GM23248 (cell line): ENCODE measurements at places on chromosomes 3 and 15. TPM values are rescaled to one million over a fixed set of nuclear protein-coding genes. Genes with fewer than 3 reads are reported as not detected.

DNA sequence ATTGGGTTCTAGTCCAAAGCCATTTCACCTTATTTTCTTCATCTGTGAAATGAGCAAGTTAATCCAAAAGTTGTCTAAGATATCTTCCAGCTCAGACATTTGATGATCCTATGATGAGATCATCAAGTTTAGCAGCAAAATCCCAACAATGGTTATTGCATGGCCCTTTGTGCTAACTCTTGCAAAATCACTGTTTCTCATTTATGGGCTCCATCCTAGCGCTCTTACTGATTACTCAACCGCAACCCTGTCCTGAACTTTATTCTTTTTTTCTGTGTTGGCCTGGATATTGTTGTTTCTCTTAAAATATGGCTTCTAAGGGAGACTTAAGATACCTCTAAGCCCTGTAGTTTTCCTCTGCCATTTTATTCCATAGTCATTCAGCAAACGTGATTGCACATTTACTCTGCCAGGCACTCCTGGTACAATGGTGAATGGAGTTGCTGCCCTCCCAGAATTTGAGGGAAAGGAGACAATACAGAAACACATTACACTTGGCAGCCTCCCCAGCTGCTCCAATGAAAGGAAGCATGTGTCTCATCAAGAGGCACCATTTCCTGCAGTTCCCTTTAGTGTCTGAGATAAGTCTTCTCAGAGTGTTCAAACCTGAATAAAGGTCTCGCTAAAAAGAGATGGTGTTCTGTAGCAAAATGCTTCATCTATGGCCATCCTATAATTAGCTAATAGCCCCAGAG lies 4.4 kb downstream of the GXYLT2 start:
- peak; percentile 96 for DNase-seq

- DNase-seq: peak; percentile 5
These were observed 38.2 kb downstream of the VPS13C start for GRCh38 chr15:62021991-62022600.

HDC gene
- not detected in 2 replicates for total RNA-seq

DNA sequence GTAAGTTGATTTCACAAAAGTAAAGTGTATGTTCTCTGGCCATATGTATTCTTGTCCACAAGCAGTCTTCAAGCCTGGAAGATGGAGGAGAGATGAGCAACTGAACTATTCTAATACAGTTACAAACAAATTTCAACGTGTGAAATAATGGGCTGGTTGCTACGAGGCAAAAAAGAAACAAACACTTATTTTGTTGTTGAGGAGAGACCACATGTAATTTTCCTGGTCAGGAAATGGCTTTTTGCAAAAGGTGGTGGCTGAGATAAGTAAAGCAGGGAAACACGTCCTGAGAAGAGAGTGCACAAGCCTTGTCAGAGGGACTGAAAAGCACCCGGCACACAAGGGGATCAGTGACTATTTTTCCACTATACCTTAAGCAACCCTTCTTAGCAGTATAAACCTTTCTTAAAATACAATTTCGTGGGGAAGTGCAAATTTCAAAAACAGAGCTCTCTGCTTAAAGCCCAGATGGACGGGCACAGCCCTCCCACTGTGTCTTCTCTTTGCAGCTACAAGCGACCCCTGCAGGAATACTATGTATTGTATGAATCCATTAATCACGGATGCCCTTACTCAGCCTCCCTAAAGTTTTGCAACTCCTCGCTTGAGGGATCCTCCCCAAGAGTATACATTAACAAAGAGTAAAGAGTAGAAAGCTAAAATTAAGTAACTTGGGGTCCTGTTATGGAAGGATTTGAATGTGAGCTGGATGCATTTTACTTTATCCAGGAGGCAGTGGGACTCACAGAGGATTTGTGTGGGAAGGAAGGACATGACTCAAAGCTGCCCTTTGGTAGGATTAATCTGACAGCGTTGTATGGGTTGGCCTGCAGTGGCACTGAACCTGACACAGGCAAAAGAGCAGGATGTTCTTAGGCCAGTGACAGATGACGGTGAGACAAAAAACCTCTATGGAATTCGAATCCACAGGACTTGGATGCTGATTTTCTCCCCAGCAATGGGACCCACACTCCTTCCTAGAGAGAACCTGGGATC lies 253.7 kb downstream of the IL5RA start:
- DNase-seq: no peak

DNA sequence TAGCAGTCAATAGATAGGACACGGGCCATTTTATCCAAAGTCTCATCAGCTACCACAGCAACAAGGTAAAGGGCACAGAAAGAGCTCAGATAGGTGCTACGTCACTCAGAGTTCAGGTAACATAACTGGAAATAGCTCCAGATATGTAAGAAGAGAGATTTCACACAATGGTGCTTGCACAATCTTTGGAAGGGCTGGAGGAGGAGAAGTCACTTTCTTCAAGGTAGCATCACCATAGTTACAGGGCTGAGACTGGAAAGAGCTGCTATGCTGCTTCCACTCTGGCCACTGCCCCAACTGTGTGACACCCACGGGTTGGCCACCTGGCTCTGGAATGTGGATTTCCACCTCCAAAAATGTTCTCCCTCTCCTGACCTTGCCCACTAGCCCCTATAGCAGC lies 448.8 kb upstream of the THBS1 start:
- peak; percentile 54 for DNase-seq

GRCh38 chr15:81809543-81809942 lies 236.3 kb downstream of the MEX3B start:
- DNase-seq: peak; percentile 12

DNA sequence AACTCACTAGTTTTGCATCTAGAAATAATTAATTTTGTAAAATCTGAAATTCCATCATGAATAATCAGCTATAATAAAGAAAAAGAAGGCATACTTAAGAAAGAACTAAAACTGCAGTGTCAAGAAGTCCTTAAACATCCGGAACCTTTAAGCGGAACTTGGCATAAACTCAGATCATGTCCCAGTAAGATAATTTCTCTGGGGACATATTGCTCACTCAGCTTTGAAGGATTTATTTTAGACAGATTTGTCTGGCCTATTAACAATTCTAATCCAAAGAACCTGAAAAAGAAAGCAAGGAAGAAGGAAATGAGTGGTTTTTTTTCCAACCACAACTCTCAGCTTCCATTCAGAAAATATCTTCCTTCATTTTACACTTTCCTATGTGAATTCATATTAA lies 850.3 kb downstream of the ROBO1 start:
- no peak for DNase-seq

- no peak for DNase-seq
These were observed 2.2 kb upstream of the CRTAP start for GRCh38 chr3:33111581-33111980.

- DNase-seq: no peak
These were observed 186.2 kb downstream of the GOLGA6L6 start for GRCh38 chr15:20355256-20355868.

DNA sequence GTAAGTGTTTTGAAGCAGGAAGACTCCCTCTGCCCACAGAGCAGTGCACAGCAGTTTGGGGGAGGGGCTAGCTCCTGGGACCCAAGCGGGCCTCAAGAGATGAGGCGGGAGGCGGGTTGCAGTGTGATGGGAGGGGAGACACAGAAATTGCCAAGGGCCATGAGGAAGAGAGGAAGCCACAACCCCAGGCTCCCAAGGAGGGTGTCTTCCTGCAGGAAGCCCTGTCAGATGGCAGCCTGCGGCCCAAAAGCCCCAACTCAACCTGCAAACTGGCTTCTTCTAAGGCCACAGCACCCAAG lies 7.3 kb upstream of the ISLR2 start:
- no peak for DNase-seq

MELTF gene
- 0.86 and 0.89 TPM in 2 replicates for total RNA-seq

GRCh38 chr15:99981839-99982658 lies 248.8 kb upstream of the LYSMD4 start:
- DNase-seq: no peak

- DNase-seq: no peak
These were observed 53.3 kb upstream of the TLE3 start for GRCh38 chr15:70151003-70151402.

DNA sequence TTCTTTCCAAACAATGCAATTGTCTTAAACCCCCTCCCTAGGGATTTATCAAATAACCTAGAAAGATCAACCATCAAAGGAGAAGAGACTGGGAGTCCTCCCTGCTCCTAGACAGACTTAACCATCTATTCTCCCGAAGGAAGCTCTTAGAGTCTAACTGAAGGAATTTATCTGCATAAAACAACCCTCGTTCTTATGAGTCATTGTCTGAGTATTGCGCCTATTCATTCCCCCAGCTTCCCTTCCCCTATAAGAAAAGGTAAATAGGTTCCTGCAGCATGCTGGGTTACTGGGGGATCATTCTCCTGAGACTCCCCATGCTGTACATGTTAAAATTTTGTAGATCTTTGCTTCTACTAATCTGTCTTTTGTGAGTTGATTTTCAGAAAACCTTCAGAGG lies 412.7 kb downstream of the OCA2 start:
- peak; percentile 4 for DNase-seq

LRRC31 gene
- total RNA-seq: not detected in 2 replicates

DNA sequence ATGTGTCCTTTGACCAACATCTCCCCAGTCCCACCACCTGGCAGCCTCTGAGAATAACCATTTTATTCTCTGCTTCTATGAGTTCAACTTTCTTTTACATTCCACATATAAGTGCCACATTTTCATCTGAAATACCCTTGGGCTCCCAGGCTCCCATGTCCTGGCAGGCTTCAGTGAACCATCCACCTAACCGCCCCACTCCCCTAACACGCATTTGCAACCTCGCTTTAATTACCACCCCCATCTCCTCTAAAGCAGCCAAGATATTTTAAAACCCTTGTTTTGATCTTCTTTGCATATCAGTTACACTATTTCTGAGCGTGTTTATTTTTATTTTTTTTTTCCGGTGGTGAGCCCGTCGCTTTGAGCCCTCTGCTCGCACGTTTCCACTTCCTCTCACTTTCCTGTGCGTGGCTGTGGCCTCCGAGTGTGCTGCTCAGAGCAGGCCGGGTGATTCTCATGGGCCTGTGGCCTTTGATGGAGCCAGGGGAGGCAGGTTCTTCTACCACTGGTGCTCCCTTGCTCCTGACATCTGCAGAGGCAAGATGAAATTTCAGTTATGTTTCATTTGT lies 195.4 kb upstream of the LPP start:
- no peak for DNase-seq

WDR72 gene
- total RNA-seq: not detected in 2 replicates

SCAANT1 gene
- total RNA-seq: not detected in 2 replicates

XCR1 gene
- total RNA-seq: not detected in 2 replicates

DNA sequence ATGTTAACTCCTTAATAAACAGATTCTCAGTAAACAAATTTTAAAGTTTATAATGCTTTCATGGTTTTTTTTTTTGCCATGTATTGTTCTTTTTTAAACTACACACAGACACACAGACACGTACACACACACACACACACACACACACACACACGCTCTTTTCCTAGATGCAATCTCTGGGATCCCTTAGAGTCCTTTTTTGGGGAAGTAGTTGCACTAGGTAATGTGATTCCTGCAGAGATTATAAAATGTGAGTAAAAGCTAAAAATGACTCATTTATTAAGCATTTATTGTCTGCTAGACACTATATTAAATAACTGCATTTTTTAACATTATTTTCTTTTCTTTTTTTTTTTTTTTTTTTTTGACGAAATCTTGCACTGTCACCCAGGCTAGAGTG lies 19.9 kb downstream of the NDUFB5 start:
- peak; percentile 19 for DNase-seq

GRCh38 chr15:69505956-69506556 lies 53.4 kb downstream of the RPLP1 start:
- no peak for DNase-seq

- no peak for DNase-seq
These were observed 447.8 kb upstream of the PROK2 start for GRCh38 chr3:72232777-72233176.

BUB1B gene
- total RNA-seq: 9.4 and 23.4 TPM in 2 replicates

DNA sequence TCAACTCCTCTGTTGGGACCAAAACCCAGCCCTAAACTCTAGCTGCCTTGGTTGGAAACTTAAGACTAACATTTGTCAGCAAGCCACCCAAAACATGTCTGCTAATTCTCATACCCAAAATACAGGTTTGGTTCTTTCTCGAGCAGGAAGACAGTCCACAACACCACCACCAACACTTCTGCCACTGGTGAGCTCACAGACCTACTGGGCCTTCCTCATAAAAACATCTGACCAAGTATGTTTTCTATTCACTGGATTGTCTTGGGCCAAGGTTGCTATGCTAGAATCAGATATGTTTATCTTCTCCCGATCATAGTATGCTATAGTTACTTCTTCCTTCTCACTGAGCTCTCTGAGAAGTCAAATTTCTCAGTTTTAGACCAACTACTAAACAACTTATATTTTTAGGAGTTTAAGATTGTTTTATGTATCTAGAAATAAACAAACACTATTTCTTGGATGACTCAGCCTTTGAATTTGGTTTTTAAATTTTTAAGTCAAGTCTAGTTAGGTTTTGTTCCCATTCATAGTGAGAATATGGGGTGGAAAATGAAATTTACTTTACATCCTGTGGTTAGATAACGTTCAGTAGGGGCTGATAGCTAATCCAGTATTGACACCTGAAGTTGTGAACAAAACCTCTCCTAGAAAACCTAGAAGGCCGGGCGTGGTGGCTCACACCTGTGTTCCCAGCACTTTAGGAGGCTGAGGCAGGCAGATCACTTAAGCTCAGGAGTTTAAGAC lies 360.5 kb downstream of the RSL24D1 start:
- no peak for DNase-seq

GRCh38 chr15:27324886-27325615 lies 354.1 kb downstream of the GABRG3 start:
- no peak for DNase-seq

DNA sequence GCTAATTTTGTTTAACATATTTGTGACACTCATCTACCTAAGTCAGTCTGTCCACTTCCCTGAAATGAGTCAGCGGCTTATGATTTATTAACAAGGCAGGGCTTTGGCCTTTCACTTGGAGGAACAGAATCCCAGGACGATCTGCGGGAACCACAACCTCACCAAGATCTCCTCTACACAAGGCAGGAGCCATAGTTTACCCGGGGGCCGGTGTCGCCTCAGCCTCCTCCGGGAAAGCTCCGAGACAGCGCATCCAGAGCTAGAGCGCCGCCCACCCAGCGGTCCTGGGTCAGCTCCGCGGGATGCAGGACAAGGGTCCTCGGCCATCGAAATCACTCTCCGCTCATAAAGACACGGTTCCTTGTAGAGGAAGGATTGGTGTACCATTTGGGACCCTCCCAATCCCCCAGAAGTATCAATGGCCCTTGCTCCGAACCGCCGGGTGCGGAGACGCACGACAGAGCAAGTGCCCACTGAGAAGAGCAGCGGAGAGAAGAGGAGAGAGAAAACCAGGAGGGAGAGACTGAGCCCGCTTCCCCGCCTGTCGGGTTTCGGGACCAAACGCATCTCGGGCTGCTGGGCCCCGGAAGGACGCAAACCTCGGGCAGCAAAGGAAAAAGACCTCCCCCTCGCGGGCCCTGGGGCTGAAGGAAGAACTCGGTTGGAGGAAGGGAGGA lies 13.1 kb upstream of the ALCAM start:
- no peak for DNase-seq

- peak; percentile 34 for DNase-seq
These were observed 442.9 kb downstream of the MCTP2 start for GRCh38 chr15:94674296-94674695.

- DNase-seq: no peak
These were observed 90.6 kb downstream of the CACNA1D start for GRCh38 chr3:53585049-53585448.
